ENCODE measurements at places on chromosomes 6 and 20. TPM values are rescaled to one million over a fixed set of nuclear protein-coding genes. Genes with fewer than 3 reads are reported as not detected.

Gene LTA
- 0.43 TPM for polyA plus RNA-seq

Gene FOXA2
- 0.06 TPM for polyA plus RNA-seq

Gene LRP11
- 34.0 TPM for polyA plus RNA-seq

Gene TMEM244
- not detected for polyA plus RNA-seq

Gene SPTLC3
- 18.5 TPM for polyA plus RNA-seq

Gene IRF4
- 0.24 TPM for polyA plus RNA-seq

Gene OR2H1
- not detected for polyA plus RNA-seq

Gene SIRPB1
- 1.5 TPM for polyA plus RNA-seq

Data from renal cortex interstitium (tissue), 15 donors.